ENCODE measurements at places on chromosomes 3 and 15. TPM values are rescaled to one million over a fixed set of nuclear protein-coding genes. Genes with fewer than 3 reads are reported as not detected.
A peak's percentile ranks its signal among the peaks of the same experiment; 100 is the strongest.

DNA sequence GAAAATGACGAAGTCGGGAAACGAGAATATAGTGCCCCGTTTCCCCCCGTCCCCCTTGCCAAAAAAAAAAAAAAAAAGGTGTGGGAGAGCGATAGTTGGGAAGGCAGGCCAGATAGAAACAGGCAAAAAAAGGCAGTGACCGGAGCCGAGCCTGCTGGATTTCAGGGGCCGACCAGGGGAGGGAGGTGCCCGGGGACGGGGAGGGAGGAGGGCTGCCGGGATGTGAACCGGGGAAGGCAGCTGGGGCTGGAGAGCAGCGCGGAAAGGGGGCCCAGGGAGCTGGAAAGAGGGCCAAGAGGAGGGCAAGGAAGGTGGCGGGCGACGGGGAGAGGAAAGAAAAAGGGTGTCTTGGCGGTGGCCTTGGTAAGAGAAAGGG lies 837 bp downstream of the LRRN1 start:
- H3K36me3 ChIP-seq = no peaks in the 10 kb centered on the region
- peaks cover 64% of the 10 kb centered on the region for H3K27me3 ChIP-seq
- peak overlapping the region; percentile 49 for H3K4me3 ChIP-seq
- H3K4me1 ChIP-seq = peaks cover 3% of the 10 kb centered on the region
- H3K27ac ChIP-seq = no peak overlapping the region

- no peak overlapping the region for H3K4me3 ChIP-seq
- H3K4me1 ChIP-seq = peaks cover 11% of the 10 kb centered on the region
- H3K27me3 ChIP-seq = no peaks in the 10 kb centered on the region
These were observed 688.1 kb downstream of the ZNF385D start for GRCh38 chr3:21062831-21063294.

GRCh38 chr3:160953686-160954085 lies 151.5 kb downstream of the B3GALNT1 start:
- no peaks in the 10 kb centered on the region for H3K4me1 ChIP-seq
- no peaks in the 10 kb centered on the region for H3K27me3 ChIP-seq
- no peak overlapping the region for H3K4me3 ChIP-seq
- H3K27ac ChIP-seq = no peak overlapping the region
- DNase-seq = no peak
- no peaks in the 10 kb centered on the region for H3K36me3 ChIP-seq

MUSTN1 gene
- 1.9 TPM for total RNA-seq

CSTA gene
- not detected for total RNA-seq

- H3K4me3 ChIP-seq = no peak overlapping the region
- no peak for DNase-seq
- no peak overlapping the region for H3K27ac ChIP-seq
- peaks cover 38% of the 10 kb centered on the region for H3K4me1 ChIP-seq
- no peaks in the 10 kb centered on the region for H3K27me3 ChIP-seq
- H3K36me3 ChIP-seq = no peaks in the 10 kb centered on the region
These were observed 6.3 kb downstream of the CSK start for GRCh38 chr15:74788042-74788682.

GUCA1C gene
- not detected for total RNA-seq

DNA sequence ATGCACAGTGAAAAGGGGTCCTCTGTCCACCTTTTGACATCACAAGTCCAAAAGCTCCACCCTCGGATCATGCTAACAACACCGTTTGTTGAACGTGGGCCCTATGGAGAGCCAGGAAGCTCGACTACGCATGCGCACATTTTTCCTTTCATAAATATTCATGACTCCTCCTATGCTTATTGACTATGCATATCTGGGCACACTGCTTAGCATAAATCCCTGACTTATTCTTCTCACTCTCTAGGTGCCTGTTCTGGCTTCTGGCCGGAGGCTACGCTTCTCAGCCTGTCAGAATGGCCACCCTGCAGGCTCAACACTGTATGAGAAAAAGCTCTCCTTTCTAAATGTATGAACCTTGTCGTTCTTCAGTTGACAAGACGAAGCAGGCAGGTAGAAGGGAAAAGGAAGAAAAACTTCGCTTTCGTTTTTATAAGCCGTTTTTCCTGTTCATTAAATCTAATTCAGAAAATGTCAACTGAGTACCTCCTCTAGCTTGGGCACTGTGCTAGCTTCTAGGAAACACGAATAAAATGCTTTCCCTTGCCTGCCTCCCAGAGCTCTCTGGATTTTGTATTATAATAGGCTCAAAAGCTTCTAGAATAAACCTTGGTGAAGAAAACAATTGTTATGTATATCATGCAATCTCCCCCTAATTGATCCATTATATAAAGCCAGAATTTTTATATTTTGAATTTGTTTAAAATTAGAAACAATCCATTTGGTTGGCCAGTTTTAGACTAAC lies 207.7 kb downstream of the ATP10A start:
- H3K27ac ChIP-seq = no peak overlapping the region
- no peak for DNase-seq
- H3K4me3 ChIP-seq = no peak overlapping the region
- H3K4me1 ChIP-seq = no peaks in the 10 kb centered on the region
- H3K36me3 ChIP-seq = no peaks in the 10 kb centered on the region

DNA sequence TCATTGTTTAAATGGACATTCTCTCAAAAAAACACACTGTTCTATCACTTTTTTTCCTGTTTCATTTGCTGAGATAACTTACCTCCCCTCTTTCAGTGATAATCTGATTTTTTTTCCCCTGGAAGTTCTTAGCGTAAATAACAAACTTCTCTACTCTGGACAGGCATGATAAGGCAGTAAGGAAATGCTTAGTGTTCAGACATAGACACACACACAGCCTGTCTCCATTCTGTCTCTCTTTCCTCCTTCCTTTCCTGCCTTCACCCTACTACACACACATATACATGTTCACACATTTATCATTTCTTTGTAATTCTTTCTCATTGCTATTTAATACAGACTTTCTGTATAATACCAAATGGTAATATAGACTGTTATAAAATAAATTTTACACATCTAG lies 470.8 kb upstream of the ROBO1 start:
- no peak for DNase-seq
- no peaks in the 10 kb centered on the region for H3K27me3 ChIP-seq
- H3K36me3 ChIP-seq = no peaks in the 10 kb centered on the region
- H3K4me3 ChIP-seq = no peak overlapping the region
- no peaks in the 10 kb centered on the region for H3K4me1 ChIP-seq
- H3K27ac ChIP-seq = no peak overlapping the region

PRR23B gene
- not detected for total RNA-seq

CYP1A2 gene
- total RNA-seq = not detected

- H3K36me3 ChIP-seq = no peaks in the 10 kb centered on the region
- H3K27me3 ChIP-seq = no peaks in the 10 kb centered on the region
- no peak overlapping the region for H3K4me3 ChIP-seq
- no peak for DNase-seq
- no peaks in the 10 kb centered on the region for H3K4me1 ChIP-seq
These were observed 166.0 kb downstream of the DPH6 start for GRCh38 chr15:35379972-35380371.

DNA sequence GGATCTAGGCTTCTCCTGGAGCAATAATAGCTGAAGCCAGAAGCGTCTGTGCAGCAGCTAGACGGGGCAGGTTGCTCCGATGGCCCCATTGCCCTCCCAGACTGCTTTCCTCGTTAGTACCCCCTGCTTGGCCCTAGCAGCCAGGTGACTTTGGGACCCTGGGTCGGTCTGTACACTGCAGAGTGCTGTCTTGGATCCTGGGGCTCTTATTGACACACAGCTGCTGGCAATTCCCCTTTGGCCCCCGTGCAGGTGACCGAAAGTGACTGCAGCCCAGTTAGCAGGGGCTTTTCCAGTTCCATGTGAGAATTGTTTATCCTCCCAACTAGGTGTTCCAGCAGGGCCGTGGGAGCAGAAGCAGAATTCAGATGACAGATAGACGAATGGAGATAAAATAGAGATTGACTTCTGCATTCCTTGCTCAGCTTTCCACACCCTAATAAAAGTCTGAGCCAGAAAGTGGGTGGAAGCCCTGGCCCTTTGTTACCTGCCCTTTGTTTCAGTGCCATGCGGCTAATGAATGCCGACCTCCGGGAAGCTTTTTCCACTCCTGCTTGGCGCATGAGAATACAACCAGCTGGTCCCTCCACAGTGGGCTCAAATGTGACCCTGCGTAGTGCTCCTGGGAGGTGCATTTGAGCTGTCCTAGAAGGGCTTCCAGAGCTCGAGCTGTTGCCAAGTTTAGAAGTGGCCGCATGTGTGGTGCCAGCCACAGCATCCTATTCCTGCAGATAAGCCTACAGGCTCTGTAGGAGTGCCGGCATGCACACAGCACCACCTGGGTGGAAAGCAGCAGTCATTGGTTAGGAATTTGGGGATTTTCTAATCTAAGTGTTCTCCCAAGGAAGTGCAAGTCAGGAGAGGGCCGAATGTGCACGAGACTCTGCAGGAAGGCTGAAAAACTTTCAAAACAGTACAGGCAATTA lies 94.4 kb downstream of the SLCO3A1 start:
- H3K27me3 ChIP-seq = no peaks in the 10 kb centered on the region
- peak overlapping the region; percentile 85 for H3K27ac ChIP-seq
- no peaks in the 10 kb centered on the region for H3K36me3 ChIP-seq
- DNase-seq = peak; percentile 62
- H3K4me1 ChIP-seq = peaks cover 41% of the 10 kb centered on the region
- H3K4me3 ChIP-seq = no peak overlapping the region

DNA sequence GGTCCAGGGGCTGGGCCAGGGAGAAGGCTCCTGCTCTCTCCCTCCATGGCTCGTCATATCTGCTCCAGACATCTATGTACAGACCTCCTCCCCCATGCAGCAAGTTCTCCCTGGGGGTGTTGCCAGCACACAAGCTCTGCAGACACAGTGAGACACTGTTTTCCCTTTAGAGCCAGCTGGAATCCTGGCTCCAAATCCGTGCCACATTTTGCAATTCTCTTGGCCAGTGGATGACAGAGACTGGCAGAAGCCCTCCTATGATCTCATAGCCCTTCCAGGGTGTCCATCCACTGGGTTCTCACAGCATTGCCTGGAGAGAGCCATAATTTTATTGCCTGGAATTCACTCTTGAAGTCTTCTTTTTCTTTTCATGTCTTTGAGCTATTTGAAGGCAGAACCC lies 203.9 kb downstream of the TLE3 start:
- no peaks in the 10 kb centered on the region for H3K36me3 ChIP-seq
- no peak overlapping the region for H3K27ac ChIP-seq
- no peaks in the 10 kb centered on the region for H3K4me1 ChIP-seq
- no peak for DNase-seq
- no peaks in the 10 kb centered on the region for H3K27me3 ChIP-seq
- no peak overlapping the region for H3K4me3 ChIP-seq

RGMA gene
- 3.4 TPM for total RNA-seq

MUC20 gene
- total RNA-seq = 5.5 TPM

DNA sequence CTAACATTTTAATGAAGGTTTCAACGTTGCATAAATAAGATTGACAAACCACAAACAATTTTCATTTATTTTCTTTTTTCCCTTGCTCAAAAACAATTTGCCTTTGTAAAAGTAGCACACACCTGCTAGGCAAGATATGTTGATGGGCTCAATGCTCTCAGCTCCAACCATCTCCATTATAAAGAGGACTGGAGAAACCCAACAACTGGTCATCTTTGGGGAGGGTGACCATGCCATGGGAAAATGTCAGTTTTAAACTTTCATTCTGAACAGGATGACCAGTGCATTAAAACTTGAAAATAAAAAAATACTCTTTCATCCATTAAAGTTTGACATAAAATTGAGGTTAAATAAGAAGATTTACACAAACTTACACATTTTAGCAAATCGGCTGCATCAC lies 183.7 kb downstream of the CFAP20DC start:
- peaks cover 3% of the 10 kb centered on the region for H3K27me3 ChIP-seq
- H3K36me3 ChIP-seq = no peaks in the 10 kb centered on the region
- DNase-seq = no peak
- H3K4me3 ChIP-seq = no peak overlapping the region
- peaks cover 5% of the 10 kb centered on the region for H3K4me1 ChIP-seq

GRCh38 chr3:33071946-33072345 lies 25.0 kb downstream of the GLB1 start:
- peak overlapping the region; percentile 48 for H3K27ac ChIP-seq
- no peaks in the 10 kb centered on the region for H3K36me3 ChIP-seq
- no peak overlapping the region for H3K4me3 ChIP-seq
- peaks cover 8% of the 10 kb centered on the region for H3K4me1 ChIP-seq
- DNase-seq = no peak

DNA sequence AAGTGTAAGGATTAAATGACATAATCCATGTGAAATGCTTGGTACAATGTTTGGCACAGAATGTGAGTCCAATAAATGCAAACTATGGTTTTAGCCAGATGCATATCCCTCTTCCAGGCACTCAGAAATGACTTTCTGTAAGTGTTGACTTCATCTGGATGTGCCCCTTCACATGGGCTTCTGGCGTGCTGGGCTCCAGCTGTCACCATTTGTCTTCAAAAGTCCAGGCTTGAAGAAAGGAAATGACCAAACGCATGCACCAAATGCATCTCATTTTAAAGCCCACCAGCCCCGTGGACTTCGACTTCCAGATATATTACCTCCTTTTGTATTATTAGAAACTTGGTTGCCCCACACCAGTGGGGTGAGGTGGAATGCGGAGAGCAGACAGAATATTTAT lies 23.7 kb downstream of the CRYGS start:
- no peak overlapping the region for H3K4me3 ChIP-seq
- H3K27ac ChIP-seq = no peak overlapping the region
- peaks cover 6% of the 10 kb centered on the region for H3K4me1 ChIP-seq
- H3K36me3 ChIP-seq = no peaks in the 10 kb centered on the region
- DNase-seq = no peak
- no peaks in the 10 kb centered on the region for H3K27me3 ChIP-seq

LRRFIP2 gene
- 61.2 TPM for total RNA-seq

- H3K36me3 ChIP-seq = no peaks in the 10 kb centered on the region
- no peaks in the 10 kb centered on the region for H3K4me1 ChIP-seq
- no peaks in the 10 kb centered on the region for H3K27me3 ChIP-seq
- H3K27ac ChIP-seq = no peak overlapping the region
- no peak for DNase-seq
These were observed 312.1 kb downstream of the SLC9A9 start for GRCh38 chr3:143535994-143536784.

CNTN4 gene
- 16.2 TPM for total RNA-seq

GRCh38 chr3:176609361-176609760 lies 587.9 kb downstream of the TBL1XR1 start:
- no peaks in the 10 kb centered on the region for H3K36me3 ChIP-seq
- no peak overlapping the region for H3K27ac ChIP-seq
- H3K4me1 ChIP-seq = no peaks in the 10 kb centered on the region
- H3K4me3 ChIP-seq = no peak overlapping the region
